HFFc6 (cell line): ENCODE measurements at places on chromosomes 2 and 18.

GRCh38 chr2:240509667-240510512, 47.9 kb downstream of the ANKMY1 start:
- peaks cover 12% of the 10 kb centered on the region for H3K4me1 ChIP-seq
- H3K36me3 ChIP-seq = no peaks in the 10 kb centered on the region
- H3K4me3 ChIP-seq = no peak overlapping the region
- no peak overlapping the region for H3K27ac ChIP-seq

DNA sequence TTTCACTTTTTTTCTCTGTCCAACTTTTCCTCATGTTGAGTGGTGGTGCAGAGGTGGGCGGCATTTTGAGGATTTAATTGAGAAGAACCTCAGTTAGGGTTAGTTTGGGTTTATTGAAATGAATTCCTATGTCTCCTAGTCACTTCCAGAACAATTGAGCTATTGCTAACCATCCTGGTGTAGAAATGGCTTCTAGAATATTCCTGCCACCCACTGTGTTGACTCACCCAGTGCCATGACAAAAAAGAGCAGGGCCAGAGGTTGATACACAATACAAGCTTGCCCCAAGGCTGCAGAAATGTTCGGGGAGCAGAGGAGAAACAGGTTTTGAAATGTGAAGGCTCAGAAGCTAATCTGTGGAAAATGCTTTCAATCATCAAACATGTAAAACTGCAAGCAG, 167.1 kb upstream of the TRIB2 start:
- H3K36me3 ChIP-seq = peaks cover 6% of the 10 kb centered on the region
- H3K4me3 ChIP-seq = no peak overlapping the region
- peak; percentile 55 for DNase-seq
- H3K27me3 ChIP-seq = no peaks in the 10 kb centered on the region; the same call in 1 of the 2 replicates
- H3K4me1 ChIP-seq = peaks cover 25% of the 10 kb centered on the region
- H3K27ac ChIP-seq = no peak overlapping the region; the same call in 1 of the 2 replicates

- no peaks in the 10 kb centered on the region for H3K27me3 ChIP-seq
- no peak overlapping the region for H3K4me3 ChIP-seq
- DNase-seq = no peak
- H3K4me1 ChIP-seq = no peaks in the 10 kb centered on the region
Observed at GRCh38 chr2:78439122-78439521, 586.4 kb upstream of the REG3G start.

DNA sequence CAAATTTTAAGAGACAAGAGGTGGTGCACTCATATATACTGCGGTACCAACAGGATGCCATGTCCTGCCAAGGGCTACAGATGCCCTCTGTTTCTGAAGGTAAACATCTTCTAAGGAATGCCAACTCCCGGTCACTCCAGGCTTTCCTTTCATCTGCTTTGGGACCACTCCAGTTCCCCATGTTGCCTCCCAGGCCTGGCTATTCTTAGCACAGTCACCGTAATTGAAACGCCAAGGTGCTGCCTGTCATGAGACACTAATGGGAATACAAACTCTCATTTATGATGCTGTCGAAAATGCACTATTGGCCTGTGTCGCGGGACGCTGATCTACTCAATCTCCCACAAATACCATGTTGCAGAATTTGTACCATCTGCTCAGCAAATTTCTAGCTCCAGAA, 79.6 kb downstream of the KLF7 start:
- H3K27ac ChIP-seq = no peak overlapping the region
- H3K4me1 ChIP-seq = peaks cover 30% of the 10 kb centered on the region
- peaks cover 58% of the 10 kb centered on the region for H3K36me3 ChIP-seq
- no peak for DNase-seq

GRCh38 chr2:218063486-218063885, 5.6 kb upstream of the RUFY4 start:
- H3K27ac ChIP-seq = no peak overlapping the region
- peaks cover 53% of the 10 kb centered on the region for H3K27me3 ChIP-seq
